ENCODE measurements at places on chromosomes 5 and 9.
A peak's percentile ranks its signal among the peaks of the same experiment; 100 is the strongest.

GRCh38 chr5:168302785-168303184 lies 11.3 kb downstream of the WWC1 start:
- no peak for DNase-seq

GRCh38 chr9:127285965-127286364 lies 21.4 kb downstream of the GARNL3 start:
- no peak for DNase-seq

DNA sequence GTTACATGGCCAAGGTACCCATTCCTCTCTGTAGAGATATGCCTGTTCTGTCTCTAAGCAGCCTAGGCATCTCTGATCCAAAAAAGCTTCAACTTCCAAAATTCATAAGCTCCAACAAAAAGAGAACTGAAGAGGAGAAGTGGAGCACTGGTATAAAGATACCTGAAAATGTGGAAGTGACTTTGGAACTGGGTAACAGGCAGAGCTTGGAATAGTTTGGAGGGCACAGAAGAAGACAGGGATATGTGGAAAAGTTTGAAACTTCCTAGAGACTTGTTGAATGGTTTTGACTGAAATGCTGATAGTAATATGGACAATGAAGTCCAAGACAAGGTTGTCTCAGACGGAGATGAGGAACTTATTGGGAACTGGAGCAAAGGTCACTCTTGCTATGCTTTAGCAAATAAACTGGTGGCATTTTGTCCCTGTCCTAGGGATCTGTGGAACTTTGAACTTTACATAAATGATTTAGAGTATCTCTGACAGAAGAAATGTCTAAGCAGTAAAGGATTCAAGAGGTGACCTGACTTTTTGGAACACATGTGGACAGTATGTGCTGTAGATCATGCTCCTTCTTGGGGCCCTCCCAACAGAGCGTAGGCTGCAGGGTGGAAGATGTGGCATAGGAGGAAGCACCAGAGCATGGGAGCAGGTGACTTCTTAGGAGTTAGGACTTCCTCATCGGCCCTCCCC lies 162.2 kb upstream of the TRIM32 start:
- no peak for DNase-seq

DNA sequence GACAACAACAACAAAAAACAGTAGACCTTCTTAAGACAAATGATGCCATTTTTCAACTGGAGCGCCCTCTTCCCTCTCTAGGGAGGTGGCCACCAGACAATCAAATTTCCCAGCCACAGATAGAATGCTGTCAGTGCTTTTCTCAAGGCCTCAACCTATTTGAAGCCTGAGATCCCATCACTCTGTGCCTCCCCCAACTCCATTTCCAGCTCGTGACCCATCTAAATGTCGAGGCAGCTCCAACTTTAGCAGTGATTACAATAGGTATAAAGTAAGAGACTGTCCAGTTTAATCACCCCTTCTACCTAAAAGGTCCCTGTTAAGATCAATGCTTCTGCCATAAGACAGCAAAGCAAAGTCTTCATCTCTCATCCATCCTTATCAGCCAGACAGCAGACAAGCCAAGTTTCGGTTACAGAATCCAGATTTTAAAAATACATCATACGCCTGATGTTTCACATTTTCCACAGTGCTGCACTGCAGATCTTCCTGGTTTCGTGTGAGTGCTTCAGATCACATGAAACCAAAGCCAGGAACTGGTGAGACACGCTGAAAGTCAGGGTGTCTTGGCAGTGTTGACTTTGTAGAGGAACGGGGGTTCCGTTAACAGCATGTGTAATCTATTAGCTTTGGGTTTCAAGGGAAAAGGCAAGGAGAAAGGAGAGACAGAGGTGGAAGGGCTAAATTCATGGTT lies 447.8 kb downstream of the ENC1 start:
- DNase-seq, result no peak

- DNase-seq, result no peak
These were observed 10.8 kb downstream of the C5orf15 start for GRCh38 chr5:133957591-133957990.

DNA sequence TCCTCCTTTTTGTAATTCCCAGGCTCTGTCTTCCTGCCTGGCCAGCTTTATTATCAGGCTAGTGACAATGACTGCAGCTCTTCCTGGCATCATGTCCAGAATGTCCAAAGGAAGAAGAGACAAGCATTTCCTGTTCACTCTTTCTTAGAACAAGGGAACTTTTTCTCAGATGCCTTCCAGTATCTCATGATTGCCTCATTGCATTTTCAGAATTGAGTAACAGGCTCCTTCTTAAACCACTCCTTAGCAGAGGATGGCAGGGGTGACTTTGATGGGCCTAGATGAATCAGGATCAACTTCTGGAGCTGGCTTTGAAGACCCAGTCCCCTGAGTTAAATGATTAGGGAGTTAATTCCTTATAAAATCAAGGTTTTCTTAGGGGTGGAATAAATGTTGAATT lies 92.9 kb upstream of the RASGRF2 start:
- DNase-seq, result no peak

- no peak for DNase-seq
These were observed 62.3 kb downstream of the RGS3 start for GRCh38 chr9:113525831-113526230.

GRCh38 chr5:167750586-167750985 lies 540.9 kb upstream of the WWC1 start:
- DNase-seq, result no peak

DNA sequence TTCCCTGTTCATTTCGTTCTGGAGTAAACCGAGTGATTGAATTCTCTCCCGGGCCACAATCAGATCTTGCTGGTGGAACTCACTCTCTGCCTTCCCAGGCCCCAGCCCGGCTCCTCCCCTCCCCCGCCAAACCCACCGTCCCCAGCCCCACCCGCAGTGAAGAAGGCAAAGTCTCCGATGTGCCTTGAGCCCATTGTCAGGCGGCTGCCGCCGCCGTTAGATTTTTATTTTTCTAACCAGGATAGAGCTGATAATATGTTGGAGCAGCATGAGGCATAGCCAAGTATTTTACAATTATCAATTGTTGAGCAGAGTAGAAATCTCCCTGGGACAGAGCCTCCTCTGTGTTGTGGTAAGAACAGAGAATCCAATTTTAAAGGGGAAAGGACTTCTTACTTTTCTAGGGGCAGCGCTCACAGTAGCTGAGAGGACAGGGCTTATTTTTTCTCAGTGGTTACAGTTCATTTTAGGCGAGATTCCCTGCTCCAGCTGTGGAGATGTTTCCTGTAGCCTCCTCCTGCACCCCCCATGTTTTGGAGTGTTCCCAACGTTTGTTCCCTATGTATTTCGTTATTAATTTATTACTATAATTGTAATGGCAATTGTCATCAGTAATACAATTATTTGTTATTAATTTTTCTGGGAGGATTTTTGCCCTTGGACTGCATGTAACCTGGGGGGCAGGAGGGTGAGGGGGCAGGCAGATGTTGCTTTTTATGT lies 1.3 kb downstream of the PSAT1 start:
- DNase-seq, result no peak

GRCh38 chr5:134250949-134251348 lies 25.1 kb upstream of the PPP2CA start:
- DNase-seq, result no peak

GRCh38 chr5:60101573-60101972 lies 208.0 kb upstream of the PDE4D start:
- peak; percentile 8 for DNase-seq

DNA sequence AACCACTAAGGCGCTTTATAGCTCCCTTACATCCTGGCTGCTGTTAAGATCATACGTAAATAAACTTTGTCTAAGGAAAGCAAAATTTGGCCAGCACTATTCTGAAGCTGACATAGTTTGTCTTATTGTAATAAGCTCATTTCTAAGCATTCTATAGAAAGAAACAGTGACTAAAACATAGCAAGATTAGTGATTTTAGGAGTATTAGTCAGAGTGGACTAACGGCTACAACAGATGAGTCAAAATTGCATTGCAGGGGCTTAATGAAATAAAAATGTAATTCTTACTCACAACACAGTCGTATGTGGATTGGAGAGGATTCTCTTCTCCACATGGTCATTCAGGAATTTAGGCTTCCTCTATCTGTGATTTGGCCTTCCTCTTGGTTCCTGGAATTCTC lies 347.6 kb downstream of the GADD45G start:
- DNase-seq, result no peak

Data from SW480 (cell line).